Hepatic stellate cell (primary cell): ENCODE measurements at places on chromosomes 13 and 19.

DNA sequence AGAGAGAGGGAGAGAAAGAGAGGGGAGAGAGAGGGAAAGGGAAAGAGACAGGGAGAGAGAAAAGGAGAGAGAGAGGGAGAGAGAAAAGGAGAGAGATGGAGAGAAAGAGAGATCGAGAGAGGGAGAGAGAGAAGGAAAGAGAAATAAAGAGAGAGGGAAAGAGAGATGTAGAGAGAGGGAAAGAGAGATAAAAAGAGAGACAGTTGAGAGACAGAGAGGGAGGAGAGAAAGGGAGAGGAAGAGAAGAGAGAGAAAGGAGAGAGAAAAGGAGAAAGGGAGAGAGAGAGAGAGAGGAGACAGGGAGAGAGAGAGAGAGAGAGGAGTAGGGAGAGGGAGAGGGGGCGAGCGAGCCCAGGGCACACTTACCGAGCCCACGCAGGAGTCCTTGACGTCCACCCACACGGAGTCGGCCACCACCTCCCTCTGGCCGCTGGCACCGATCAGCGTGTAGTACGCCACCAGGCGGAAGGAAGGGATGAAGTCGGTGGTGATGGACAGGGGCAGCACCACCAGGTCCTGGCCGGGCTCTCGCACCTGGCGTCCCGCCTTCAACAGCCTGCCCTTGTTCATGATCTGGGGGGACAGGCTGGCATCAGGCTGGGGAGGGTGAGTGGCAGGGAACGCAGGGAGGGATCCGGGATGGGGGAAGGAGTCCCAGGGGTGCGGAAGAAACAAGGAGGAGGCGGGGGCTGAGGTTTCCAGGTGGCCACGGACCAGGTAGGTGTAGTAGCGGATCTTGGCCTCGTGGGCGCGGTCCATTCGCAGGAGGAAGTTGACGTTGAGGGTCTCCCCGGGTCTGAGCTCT is 10.0 kb downstream of the C3 start:
- no peak for DNase-seq

DNA sequence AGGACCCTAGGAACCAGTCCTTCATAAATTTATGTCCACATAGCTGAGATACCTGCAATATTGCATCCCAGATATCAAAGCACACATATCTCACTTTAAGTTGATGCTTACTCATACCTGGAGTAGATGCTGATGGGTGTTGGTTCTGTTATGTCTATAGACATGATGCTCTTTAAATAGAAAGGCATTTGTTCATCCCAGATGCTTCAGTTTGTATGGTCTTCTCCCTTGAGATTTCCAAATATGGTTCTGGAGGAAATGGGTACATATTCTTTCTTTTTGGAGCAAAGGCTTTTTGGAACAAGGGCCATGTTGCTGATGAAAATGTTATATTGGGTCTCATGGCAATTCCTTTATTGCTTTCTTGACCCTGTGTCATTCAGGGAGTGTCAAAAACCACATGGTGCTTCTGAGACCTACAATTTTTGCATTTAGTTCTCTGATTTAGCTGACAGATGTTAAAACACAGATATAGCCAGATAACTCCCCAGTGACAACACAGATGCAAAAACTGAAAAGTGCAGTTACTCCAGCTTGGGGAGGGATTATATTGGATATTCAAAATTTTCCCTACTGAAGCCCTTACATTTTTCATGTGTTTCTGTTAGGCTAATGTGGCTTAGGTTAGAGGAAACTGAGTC is 211.4 kb downstream of the KCNRG start:
- no peak for DNase-seq

GRCh38 chr13:40329781-40330485 is 336.5 kb downstream of the FOXO1 start:
- no peak for DNase-seq

GRCh38 chr13:72489751-72490150 is 237.7 kb downstream of the MZT1 start:
- DNase-seq: no peak

- DNase-seq: peak; percentile 4
These were observed 871 bp upstream of the ZNF583 start for GRCh38 chr19:56403261-56403660.

- no peak for DNase-seq
These were observed 13.0 kb upstream of the JUND start for GRCh38 chr19:18294467-18294864.
